ENCODE measurements at places on chromosomes 1 and 21. TPM values are rescaled to one million over a fixed set of nuclear protein-coding genes. Genes with fewer than 3 reads are reported as not detected.

DDR2 gene
- total RNA-seq: 190 TPM

CRYBG2 gene
- total RNA-seq: under 0.01 TPM

IGSF9 gene
- not detected for total RNA-seq

KCNJ6 gene
- 0.14 TPM for total RNA-seq

FYB2 gene
- not detected for total RNA-seq

PCP4L1 gene
- total RNA-seq: not detected

GNAT2 gene
- not detected for total RNA-seq

ANKRD35 gene
- 0.57 TPM for total RNA-seq

FALEC gene
- not detected for total RNA-seq

MSH4 gene
- total RNA-seq: not detected

IFI6 gene
- 78.6 TPM for total RNA-seq

OVAAL gene
- total RNA-seq: not detected

FAM72C gene
- total RNA-seq: 4.2 TPM

AADACL4 gene
- total RNA-seq: not detected

SYT14 gene
- total RNA-seq: 1.8 TPM

RPE65 gene
- not detected for total RNA-seq

SPATA46 gene
- total RNA-seq: not detected

Measured in placental pericyte (primary cell).